ENCODE measurements at places on chromosomes 11 and 22.

DNA sequence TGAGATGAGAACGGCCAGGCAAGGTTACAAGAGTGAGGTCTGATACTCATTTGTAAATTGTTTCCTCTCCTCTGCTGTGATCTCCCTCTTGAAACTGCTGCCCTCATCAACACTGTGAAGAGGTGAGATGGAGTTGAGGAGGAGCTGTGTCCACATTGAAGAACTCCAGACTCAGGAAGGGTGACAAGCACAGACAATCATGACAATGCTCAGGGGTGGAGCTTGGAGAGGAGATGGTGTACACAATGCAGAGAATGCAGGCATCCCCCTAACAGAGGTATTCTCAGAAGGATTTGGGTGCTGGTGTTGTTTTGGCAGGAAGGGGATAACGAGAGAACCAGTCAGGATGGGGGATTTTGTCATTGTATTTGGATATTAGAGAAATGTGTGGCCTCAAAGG lies 21.5 kb upstream of the MMP7 start:
- no peak for DNase-seq

GRCh38 chr11:105780781-105781525 lies 171.1 kb downstream of the GRIA4 start:
- no peak for DNase-seq

GRCh38 chr11:131537748-131538147 lies 167.3 kb downstream of the NTM start:
- DNase-seq, result no peak

DNA sequence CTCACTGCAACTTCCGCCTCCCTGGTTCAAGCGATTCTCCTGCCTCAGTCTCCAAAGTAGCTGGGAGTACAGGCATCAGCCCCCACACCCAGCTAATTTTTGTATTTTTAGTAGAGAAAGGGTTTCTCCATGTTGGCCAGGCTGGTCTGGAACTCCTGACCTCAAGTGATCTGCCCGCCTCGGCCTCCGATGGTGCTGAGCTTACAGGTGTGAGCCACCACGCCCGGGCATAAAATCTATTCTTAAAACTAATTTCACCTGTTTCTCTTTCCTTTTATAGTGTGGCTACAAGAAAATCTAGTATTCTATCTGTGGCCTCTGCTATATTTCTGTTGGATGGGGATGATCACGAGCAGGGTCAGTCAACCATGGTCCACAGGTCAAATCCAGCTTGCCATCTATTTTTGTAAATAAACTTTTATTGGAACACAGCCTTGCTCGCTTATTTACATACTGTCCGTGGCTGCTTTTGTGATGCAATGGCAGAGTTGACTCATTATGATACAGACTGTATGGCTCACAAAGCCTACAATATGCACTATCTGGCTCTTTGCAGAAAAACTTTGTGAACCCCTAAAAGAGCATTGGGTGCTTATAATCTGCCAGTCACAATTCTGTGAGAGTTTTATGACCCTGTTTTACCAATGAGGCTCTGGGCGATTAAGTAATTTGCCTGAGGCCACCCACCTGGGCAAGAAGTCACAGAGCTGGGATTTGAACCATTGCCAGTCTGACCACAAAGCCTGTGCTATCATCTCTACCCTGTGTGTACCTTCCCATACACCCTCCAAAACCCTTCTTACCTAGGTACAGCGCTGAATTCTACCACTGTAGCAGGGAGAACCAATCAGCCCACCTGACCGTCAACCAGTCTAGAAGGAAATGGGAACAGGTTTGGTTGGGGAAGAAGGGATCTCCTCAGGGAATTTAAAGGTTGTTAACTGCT lies 28.3 kb downstream of the SLC1A2 start:
- peak; percentile 44 for DNase-seq

DNA sequence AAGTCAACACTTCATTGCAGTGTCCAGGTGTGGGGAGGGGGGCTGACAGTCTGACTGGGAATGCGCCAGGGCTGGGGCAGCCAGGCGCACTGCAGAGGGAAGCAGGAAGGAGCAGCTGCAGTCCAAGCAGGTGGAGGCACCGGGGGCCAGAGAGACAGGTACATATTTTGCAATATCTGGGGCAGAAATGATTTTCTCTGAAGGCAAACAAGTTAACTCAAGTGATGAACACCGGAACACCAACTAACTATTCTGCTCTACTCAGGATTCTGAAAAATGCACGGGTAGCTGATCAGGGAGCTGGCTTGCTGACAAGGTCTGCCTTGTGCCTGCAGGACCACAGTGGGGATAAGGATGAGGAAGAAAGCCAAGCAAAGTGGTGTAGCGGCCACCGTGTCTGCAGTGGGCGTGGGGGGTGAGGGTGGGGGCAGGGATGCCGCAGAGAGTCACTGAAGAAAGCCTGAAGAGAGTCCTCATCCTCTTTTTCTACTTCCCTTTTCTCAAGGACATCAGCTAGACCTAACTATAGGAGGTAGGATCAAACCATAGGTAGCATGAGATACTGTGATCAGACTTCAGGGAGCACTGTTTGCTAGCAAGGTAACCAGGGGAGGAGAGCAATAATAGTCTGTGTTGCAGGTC lies 83.4 kb downstream of the SCN3B start:
- no peak for DNase-seq
